ENCODE measurements at places on chromosomes 6 and 20.
A peak's percentile ranks its signal among the peaks of the same experiment; 100 is the strongest.

GRCh38 chr20:61629602-61630390 is 377.7 kb downstream of the CDH4 start:
- DNase-seq = no peak

GRCh38 chr20:46261456-46262253 is 46.6 kb downstream of the CDH22 start:
- DNase-seq = no peak

DNA sequence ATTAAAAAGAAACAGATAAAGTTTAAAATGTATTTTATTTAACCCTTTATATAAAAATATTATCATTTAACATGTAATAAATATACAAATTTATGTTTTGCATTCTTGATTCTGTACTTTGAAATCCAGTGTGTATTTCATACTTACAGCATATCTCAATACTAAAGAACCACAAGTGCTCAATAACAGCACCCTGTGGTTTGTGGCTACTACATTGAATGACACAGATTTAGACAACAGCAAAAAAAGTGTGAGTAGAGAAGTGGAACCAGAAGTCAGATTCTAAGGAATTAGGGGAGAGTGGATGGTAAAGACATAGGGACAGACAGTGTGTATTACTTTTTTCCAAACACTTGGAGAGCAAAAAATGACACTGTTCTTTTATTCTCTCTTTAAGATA is 524.5 kb downstream of the BMP2 start:
- no peak for DNase-seq

GRCh38 chr6:53585208-53585900 is 40.5 kb upstream of the GCLC start:
- no peak for DNase-seq

DNA sequence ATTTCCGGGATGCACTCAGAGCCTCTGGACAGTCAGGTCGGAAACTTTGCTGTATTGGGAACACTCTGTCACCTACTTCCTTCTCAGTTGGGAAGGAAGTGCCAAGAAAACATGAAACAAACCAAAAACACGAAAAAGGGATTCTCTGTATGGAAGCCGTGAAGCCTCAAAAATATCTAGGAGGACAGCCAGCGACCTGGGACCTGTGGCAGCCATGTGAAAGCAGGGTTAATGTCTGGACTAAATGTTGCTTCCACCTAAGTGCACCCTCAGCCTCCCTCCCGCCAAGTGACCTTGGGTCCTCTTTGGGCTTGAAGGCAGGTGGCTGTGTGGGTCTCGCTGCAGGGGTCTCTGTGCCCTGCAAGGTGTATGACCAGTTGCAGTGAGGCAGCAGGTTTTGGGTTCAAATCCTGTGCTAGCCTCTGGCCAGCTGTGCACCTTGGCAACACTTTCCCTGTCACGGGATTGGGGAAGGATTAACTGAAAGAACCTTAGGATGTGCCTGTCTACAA is 851 bp downstream of the MAVS start:
- DNase-seq = peak; percentile 9

- peak; percentile 23 for DNase-seq
Observed at GRCh38 chr6:137016356-137016755, 28.4 kb downstream of the IL20RA start.

DNA sequence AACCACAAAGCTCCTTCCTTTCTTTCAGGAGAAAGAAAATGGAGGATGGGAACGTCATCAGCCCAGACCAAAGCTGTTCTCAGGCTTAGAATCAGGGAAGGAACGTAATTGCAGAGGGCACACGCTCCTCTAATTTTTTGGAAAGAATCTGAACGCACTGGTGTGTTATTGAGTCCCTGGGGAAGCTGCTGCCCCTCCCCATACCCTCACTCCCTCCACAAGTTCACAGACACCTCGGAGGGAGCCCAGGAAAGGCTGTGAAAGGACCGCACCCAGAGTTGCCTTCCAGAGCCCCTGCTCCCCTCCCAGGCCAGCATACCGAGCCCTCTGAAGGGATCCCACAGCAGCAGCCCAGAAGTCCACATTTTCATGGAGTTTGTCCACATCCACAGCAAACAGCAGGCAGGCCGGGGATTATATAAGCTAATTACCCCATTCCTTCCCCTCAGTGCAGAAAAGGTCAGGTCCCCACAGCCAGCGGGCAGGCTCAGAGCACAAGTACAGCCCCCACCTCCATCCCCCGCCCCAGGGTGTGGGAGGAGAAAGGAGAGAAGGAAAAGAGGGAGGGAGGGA is 53.7 kb downstream of the ANKRD60 start:
- DNase-seq = no peak

- no peak for DNase-seq
Observed at GRCh38 chr6:140480852-140481251, 1106.4 kb upstream of the CITED2 start.

DNA sequence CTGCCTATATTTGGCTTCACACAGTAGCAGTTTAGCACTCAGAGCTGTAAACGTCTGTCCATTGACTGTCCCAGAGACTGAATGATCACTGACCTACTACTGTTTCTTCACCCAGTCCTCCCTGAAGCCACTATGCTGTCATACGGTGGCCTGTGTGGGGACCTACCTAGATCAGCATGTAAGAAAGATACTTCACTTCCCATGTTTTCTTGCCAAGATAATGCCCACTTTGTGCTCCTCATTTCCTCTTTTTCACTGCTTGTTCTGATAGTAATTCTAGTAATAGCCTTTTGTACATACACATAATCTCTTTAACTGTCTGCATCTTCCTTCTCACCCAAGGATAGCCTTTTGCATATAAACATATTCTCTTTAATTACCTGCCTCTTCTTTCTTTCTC is 109.9 kb upstream of the TIAM2 start:
- DNase-seq = no peak

All from HFFc6 (cell line).